Hepatic stellate cell (primary cell): ENCODE measurements at places on chromosomes 13 and 19.

DNA sequence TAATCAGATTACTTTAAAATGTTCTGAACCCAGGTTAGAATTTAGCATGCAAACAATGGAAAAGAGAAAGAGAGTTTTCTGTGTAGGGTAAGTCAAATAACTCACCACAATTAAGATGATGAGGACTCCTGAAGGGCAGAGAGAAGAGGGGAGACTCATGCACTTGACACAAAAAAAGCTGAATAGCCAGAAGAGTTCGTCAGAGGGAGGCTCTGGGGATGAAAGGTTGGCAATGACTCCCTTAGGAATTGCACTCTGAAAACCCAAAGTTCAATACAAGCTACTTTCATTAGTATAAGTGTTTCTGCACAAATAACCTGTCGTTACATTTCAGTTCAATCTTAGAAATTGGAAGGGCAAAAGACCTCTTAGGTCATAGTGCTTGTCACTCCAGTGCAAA lies 434.4 kb upstream of the PCDH9 start:
- no peak for DNase-seq

DNA sequence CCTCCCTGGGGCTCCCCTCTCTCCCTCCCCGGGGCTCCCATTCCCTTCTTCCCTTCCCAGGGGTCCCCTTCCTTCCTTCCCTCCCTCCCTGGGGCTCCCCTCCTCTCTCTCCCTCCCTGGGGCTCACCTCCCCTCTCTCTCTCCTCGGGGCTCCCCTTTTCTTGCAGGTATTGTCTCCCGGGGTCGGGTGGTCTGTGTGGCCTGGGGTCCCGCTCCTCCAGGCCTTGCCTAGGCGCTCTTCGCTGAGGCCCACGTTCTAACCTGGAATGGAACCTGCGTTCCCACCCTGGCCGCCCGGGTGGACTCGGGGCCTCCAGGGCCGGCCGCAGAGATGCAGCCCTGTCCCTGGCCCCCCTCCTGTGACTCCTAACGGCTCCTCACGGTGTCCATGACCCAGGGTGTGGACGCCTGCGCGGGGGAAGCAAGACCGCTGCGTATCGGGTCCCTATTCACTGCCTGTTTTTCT lies 940 bp upstream of the DCUN1D2 start:
- peak; percentile 68 for DNase-seq

GRCh38 chr13:21613791-21614190 lies 9.8 kb upstream of the MICU2 start:
- DNase-seq, result no peak

- no peak for DNase-seq
These were observed 33.6 kb downstream of the MTMR6 start for GRCh38 chr13:25253702-25254101.

DNA sequence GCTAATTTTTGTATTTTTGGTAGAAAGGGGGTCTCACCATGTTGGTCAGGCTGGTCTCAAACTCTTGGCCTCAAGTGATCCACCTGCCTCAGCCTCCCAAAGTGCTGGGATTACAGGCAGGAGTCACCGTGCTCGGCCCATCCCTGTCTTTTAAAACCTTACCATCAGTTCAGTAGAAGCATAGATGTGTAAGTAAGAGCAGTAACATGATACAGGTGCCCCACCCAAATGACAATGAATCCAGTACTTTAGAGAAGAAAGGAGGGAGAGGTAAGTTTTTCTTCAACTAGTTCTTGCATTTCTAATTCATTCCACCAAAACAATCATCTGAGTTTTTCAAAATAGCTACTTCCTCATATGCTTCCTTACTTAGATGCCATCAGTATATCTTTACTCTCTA lies 21.9 kb downstream of the SPRY2 start:
- no peak for DNase-seq

- DNase-seq, result no peak
These were observed 12.4 kb downstream of the MTRF1 start for GRCh38 chr13:41250993-41251392.

DNA sequence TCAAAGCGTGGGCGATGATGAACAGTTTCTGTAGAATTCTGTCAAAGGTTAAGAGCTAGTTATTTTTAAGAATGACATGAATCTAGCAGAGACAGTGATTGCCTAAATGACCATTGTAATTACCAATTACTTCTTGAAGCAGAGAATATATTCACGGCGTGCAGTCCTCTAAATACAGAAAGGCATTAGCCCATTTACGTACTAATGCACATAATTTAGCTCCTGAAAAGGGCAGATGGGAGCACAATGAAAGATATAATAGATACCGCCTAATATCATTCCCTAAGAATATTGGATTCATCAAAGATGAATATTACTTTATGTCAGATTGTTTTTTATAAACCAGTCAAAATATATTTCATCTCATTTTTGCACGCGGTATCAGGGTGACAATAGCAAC lies 212.4 kb downstream of the URI1 start:
- DNase-seq, result no peak
